NCI-H2081 (cell line): ENCODE measurements at places on chromosomes 2 and 18.

DNA sequence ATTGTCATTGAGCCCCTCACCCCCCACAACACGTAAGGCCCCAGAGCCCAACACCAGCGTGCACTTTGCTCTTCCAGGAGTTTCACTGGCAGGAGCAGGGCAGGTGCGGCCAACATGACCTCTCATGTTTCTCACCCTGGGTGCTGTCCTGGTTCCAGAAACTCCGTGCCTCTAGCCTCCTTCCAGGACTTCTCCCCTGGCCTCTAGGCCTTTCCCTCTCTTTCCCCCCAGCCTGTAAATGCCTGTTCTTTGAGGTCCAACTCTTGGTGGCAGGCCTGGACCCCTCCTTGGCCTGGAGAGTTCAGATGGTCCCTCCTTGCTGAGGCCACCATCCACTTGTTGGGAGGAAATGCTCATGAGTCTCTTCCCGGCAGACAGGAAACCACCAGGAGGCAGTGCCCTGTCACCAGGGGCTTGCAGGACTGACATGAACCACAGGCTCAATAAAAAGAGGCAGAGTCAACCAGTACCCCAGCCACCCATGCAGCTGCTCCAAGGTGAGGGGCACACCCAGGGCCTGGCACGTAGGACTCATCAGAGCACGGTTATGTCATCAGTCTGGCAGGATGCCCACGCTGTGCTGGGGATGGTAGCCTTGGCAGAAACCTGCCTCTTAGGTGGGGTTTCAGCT is 1.5 kb downstream of the MALL start:
- DNase-seq, result no peak

- no peak for DNase-seq
Observed at GRCh38 chr2:8253781-8254180, 428.1 kb upstream of the ID2 start.

- DNase-seq, result no peak
Observed at GRCh38 chr2:228329282-228329681, 147.8 kb upstream of the SPHKAP start.

DNA sequence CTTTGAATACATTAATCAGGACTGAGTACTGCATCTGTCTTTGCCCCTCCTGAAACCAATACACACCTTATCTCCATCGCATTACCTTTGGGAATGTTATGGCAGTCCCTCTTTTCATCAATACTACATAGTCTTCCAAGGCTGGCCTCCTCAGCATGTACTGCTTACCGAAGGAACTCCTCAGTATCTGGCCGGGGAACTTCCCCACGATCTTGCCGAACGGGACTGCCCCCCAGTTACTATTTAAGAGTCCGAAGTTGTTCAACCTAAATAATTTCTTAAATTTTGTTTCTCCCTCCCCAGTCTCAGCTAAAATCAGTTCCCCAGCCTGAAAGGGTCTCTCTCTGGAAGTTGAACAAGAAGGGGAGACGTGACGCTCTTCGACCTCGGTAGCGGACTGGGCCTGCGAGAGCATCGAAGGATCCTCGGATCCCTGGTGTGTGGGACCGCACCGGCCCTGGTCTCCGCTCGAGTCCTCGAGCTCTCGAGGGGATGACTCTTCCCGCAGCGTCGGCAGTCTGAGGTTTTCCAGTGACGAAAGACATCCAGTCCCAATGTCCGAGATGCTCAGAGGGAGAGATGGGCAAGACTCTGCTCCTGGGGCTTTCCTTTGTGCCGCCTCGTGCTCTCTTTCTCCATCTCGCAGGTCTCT is 489 bp downstream of the TRMT61B start:
- no peak for DNase-seq
